H4 (cell line): ENCODE measurements at places on chromosomes 1 and 21. TPM values are rescaled to one million over a fixed set of nuclear protein-coding genes. Genes with fewer than 3 reads are reported as not detected.

GRCh38 chr1:2231532-2232254, 3.6 kb downstream of the SKI start:
- peak; percentile 54 for DNase-seq

DNA sequence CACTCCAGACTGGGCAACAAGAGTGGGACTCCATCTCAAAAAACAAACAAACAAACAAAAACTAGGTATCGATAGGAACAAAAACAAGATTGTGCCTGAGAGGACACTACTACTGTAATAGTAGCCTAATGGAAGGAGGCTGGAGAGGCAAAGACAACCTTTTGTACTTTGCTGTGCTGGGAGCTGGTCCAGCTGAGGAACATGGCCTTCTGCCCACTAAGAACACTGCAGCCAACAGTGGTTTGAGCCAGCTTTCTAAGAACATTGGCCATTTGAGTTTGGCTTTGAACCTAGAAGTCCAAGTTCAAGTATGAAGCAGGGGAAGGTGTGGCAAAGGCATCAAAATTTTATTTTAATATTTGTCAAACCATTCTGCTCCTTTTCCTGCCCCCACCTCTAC, 22.7 kb upstream of the RGS8 start:
- no peak for DNase-seq

DNA sequence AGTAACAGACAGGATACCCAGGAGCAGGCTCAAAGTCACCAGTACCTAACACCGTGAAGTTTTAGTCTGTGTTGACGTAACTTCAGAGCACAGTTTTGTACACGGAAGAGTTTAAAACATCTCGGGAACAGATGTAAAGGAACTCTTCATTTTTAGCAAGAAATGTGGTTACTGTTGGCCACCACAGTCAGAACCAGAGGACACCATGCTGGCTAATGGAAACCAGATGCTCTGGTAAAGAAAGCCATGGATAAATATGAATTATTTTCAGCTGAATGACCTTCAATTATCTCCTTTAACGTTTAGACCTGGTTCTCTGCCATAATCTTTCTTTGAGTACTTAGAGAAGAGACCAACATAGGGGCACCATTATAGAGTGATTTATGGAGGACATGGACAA, 115.9 kb downstream of the NTMT2 start:
- no peak for DNase-seq

- no peak for DNase-seq
Measured at GRCh38 chr1:19770436-19771190, 29.1 kb downstream of the TMCO4 start.

GRCh38 chr1:58155418-58156123, 391.0 kb downstream of the OMA1 start:
- DNase-seq = no peak

DNA sequence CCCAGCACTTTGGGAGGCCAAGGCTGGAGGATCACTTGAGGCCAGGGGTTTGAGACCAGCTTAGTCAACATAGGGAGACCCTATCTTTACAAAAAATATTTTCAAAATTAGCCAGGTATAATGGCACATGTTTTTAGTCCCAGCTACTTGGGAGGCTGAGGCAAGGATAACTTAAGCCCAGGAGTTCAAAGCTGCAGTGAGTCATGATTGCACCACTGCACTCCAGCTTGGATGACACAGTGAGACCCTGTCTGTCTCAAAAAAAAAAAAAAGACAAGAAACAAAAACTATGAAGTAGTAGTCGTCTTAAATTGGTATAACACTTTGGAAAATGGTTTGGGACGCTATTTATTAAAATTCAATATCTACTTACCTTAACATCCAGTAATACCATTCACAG, 7.7 kb downstream of the AIM2 start:
- DNase-seq = no peak

- peak; percentile 72 for DNase-seq
Measured at GRCh38 chr1:37478890-37479254, 4.5 kb downstream of the ZC3H12A start.

- DNase-seq = peak; percentile 61
Measured at GRCh38 chr1:68973459-68974244, 476.8 kb upstream of the DEPDC1 start.

DNA sequence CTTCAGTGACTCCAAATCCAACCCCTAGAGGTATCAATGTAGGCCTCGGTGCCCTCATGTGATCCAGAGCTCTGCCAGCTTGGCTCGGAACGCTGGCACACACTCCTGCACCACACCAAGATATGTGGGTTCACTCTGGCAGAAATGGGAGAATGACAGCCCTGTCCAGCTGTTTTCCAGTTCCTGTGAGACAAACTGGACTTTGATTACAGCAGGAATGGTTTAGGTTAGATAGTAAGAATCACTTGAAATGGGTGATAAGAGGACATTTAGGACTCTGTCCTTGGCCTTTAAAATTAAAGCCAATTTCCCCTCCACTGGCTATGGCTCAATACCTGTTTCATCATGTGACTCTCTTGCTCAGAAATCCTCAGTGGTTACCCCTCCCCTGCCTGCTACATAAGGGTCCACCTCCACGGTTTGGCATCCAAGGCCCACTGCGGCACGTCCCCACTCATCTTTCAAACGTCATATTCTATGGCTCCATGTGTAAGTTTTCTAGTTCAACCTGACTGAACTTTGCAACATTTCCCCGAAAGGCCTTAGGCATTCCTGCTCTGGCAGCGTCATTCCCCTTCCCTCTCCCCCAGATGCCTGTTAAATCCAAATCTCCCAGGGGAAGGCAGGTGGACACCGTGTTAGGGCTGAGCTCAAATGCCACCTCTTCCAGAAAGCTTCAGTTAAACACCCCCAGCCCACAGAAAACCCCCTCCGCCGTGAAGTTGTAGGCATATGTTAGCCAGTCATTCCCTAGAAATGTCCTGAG, 44.7 kb downstream of the PLEKHA6 start:
- no peak for DNase-seq

Gene GJA9
- total RNA-seq = not detected in 2 replicates

Gene GBP4
- total RNA-seq = 1.0 and 2.5 TPM in 2 replicates

- DNase-seq = no peak
Measured at GRCh38 chr1:184039126-184039525, 1.6 kb upstream of the COLGALT2 start.

GRCh38 chr1:57727121-57727520, 303.3 kb upstream of the DAB1 start:
- no peak for DNase-seq

DNA sequence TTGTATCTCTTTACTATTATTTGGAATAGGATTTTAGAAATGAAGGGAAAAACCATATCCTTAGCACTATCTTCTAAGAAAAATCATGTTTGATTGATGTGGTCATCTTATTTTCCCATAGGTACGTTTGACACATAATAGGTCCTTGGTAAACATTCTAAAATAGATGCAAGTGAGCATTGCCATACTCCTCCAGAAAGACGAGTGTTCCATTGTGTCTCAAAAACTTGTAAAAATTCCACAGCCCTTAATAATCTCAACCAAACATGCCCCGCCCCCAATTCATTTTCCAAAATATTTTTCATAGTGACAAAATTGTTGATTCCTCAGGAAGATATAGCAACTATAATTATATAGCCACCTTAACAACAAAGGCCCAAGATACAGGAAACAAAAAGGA, 113.4 kb downstream of the CD247 start:
- no peak for DNase-seq

Gene VANGL1
- 7.0 and 8.2 TPM in 2 replicates for total RNA-seq

GRCh38 chr1:78843546-78843945, 163.0 kb downstream of the ADGRL4 start:
- no peak for DNase-seq

DNA sequence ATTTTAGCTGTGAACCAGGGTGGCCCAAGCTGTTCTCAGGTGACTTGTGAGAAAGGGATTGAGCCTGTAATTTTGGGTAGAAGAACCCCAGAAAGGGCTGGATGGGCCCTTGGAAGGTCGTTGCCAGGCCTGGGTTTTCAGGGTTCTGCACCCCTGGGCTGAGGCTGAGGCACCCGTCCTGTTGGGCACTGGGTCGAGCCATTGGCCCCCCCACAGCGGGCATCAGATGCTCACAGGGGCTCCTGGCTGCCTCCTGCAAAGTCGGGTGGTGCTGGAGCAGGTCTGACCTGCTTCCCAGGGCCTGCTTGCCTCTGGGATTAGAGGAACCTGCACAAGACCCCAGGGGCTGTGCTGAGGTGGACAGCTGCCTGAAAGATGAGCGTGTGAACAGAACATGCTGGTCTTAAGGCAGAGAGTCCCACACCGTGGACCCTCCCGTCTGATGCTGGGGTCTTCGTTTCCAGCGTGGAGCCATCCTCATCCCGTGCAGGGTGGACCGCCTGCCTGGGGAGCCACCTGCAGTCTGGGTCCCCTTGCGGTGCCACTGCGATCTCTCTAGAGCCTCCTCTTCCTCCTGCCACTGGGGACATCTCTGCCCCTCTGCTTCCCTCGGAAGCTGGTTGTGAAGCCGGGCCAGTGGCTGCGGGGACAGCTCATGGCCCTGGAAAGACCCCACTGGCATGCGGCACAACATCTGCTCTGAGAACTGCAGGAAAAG, 1.7 kb upstream of the TRPM2 start:
- DNase-seq = no peak

- DNase-seq = no peak
Measured at GRCh38 chr1:184588701-184589100, 166.0 kb downstream of the EDEM3 start.

Gene BRDT
- not detected in 2 replicates for total RNA-seq

DNA sequence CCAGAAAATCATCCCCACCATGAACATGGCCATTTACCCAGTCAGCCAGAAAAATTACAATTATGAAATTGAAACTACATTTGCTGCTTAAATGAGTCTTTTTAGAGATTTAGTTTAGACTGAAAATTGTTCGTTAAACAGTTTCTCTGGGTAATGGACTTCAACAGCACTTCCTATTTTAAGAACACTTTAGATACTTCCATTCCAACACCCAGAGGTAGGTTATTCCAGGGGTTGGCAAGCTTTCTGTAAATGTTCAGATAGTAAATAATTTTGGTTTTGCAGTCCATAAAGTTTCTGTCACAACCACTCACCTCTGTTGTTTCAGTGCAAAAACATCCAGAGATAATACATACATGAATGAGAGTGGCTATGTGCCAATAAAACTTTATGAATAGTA, 10.2 kb downstream of the NMNAT2 start:
- DNase-seq = no peak

Gene SDHB
- total RNA-seq = 322 and 356 TPM in 2 replicates

- DNase-seq = no peak
Measured at GRCh38 chr1:85135392-85135798, 65.4 kb downstream of the SYDE2 start.

GRCh38 chr1:54220004-54220811, 20.2 kb downstream of the MRPL37 start:
- DNase-seq = no peak

DNA sequence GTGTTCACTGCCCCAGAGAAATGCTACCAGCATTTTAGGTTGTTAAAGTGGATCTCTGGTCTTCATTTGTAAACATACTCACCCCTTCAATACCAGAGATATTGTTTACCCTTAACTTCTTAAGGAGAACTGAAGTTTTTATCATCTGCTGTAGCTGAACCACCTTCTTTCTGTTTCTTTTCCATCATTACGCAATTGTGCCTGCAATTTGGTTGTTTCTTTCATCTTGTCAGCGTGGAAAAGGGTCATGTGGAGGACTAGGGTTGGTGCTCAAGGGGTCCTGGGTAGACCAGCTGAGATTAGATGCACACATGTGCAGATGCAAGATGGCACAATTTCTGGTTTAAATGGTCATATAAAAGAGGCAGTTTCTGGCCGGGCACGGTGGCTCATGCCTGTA, 23.0 kb downstream of the GART start:
- no peak for DNase-seq

- DNase-seq = no peak
Measured at GRCh38 chr1:17196496-17197185, 8.3 kb upstream of the PADI1 start.

GRCh38 chr1:237799762-237800474, 90.8 kb downstream of the ZP4 start:
- DNase-seq = peak; percentile 84

- DNase-seq = no peak
Measured at GRCh38 chr1:116382321-116382720, 9.3 kb downstream of the ATP1A1 start.

Gene PADI3
- total RNA-seq = 5.7 and 6.0 TPM in 2 replicates

DNA sequence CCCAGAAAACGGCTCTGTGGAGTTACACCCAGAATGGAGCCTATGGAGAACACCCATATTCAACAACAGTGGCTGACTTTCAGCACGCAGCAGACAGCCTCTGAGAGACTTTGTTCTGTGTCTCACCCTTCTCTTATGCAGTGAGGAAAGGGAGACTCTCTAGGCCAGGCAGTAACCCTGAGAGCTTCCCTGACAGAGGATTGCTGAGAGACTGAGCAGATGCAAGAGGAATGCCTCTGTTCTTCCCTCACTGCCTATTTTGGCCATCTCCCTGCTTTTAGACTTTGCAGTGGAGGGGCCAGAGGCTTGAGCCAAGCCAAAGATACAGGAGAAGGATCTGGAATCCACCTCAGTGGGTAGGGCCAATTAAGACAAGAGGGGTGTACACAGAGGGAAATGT, 41.8 kb upstream of the SLC16A1 start:
- no peak for DNase-seq

- DNase-seq = no peak
Measured at GRCh38 chr1:61287014-61287413, 204.7 kb downstream of the NFIA start.

DNA sequence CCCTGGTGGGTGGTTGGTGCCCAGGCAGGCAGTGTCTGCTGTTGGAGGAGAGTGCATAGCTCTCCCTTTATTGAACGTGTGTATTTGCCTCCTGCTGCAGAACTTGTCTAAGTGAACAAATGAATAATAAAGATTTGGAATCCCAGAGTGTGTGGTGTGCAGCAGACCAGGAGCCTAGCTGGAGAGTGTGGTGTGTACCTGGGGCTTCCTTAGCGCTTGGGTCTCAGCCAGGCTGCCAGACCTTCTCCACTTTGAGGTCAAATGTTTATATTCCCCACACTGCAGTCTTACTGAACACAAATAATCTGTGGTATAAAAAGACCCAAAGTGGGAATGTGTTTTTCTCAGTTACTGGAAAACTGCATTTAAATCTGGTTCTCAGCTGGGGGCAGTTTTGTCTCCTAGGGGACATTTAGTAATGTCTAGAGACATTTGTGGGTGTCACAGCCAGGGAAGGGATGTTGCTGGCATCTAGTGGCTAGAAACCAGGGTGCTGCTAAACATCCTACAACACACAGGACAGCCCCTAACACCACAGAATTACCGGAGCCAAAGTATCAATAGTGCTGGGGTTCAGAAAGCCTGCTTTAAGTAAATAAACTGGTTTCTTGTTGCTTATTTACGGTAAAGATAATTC, 23.6 kb downstream of the SLC37A1 start:
- peak; percentile 76 for DNase-seq

GRCh38 chr1:204157962-204158361, 6.1 kb upstream of the ETNK2 start:
- DNase-seq = no peak

DNA sequence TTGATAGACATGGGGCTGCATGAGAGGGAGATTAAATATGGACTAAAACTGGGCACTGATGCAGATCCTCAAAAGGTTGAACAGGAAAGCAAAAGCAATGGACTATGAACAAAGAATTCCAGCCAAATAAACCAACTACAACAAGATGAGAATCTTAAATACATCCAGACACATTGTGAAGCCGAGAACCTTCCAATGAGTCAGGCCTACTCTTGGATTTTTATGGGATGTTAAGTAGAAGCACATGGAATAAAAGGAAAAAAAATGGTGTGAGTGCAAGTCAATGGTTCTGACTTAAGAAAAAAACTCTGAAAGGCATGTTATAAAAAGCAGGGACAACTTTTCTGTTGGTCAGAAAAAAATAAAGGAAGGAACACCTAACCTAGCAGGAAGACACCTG, 227.2 kb downstream of the DPYD start:
- no peak for DNase-seq

Gene DCDC2B
- total RNA-seq = not detected in 2 replicates

Gene NID1
- 14.0 and 19.2 TPM in 2 replicates for total RNA-seq

GRCh38 chr1:244391761-244392160, 59.9 kb downstream of the ADSS2 start:
- no peak for DNase-seq

Gene GUCA2A
- total RNA-seq = not detected in 2 replicates

Gene KCNJ15
- total RNA-seq = 0.06 TPM in 1 of 2 replicates, not detected in the other
